Activated CD8-positive, alpha-beta T cell treated with anti-CD3 and anti-CD28 coated beads for 36 hours (primary cell): ENCODE measurements at places on chromosomes 5 and 9. TPM values are rescaled to one million over a fixed set of nuclear protein-coding genes. Genes with fewer than 3 reads are reported as not detected.
A peak's percentile ranks its signal among the peaks of the same experiment; 100 is the strongest.

DNA sequence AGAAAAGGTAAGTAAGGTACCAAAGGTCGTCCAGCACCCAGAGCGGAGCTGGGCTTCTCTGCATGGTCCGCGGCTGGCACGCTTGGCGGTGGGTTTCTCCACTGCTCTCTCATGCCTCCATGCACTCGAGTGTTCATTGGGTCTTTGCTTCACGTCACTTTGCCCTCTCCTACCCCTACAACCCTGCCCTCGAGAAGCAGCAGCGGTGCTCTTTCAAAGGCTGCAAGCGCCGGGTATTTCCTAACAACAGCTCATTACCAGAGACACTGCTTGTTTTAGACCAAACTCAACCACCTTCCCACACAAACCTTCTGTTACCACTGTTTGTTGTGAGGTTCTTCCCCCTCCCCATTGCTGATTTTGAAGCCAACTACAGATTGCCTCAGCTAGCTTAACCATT, 21.5 kb upstream of the ZBTB34 start:
- no peaks in the 10 kb centered on the region for H3K27me3 ChIP-seq
- DNase-seq, result peak; percentile 19
- no peak overlapping the region for H3K27ac ChIP-seq
- H3K36me3 ChIP-seq, result peaks cover 16% of the 10 kb centered on the region
- H3K4me1 ChIP-seq, result peaks cover 41% of the 10 kb centered on the region

DNA sequence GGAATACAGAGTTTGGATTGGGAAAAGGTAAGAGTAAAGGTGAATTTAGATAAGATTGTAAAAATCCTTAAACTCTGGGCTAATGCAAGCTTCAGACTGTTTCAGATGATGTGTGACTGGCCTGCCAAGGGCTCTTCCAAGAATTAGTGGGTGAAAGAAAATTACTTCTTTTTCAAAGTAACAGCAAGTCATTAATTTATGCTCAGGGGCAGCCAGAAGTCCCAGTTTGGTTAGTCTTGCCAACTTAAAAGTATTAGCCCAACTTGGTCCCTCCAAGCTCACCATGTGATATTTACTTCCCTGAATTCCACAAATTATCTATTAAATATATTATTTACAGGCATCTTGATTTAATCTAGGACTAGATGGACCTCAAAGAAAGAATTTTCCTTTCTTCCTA, 947.8 kb downstream of the NR2F1-AS1 start:
- no peaks in the 10 kb centered on the region for H3K4me1 ChIP-seq
- DNase-seq, result no peak
- no peaks in the 10 kb centered on the region for H3K27me3 ChIP-seq
- no peak overlapping the region for H3K4me3 ChIP-seq
- no peak overlapping the region for H3K27ac ChIP-seq

DNA sequence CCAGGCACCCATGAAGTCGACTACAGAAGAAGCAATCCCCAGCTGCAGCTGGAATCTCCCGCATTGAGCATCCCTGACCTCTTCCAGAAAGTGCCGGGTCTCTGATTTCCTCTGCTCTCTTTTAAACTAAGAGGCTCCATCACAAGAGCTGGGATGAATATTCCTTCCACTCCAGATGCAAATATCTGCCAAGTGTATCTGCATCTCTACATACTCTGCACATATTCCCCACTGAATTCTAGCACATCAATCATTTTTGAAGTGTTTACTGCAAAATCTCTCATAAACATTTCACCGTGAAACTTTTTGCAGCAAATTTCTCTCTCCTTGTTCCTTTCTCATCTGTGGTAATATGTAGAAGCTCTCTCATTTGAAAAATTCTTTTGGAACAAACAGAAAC, 161.5 kb downstream of the GABRB2 start:
- H3K4me1 ChIP-seq, result no peaks in the 10 kb centered on the region
- no peaks in the 10 kb centered on the region for H3K27me3 ChIP-seq
- DNase-seq, result no peak
- H3K36me3 ChIP-seq, result no peaks in the 10 kb centered on the region
- H3K27ac ChIP-seq, result no peak overlapping the region
- H3K4me3 ChIP-seq, result no peak overlapping the region

- no peak for DNase-seq
- H3K4me1 ChIP-seq, result no peaks in the 10 kb centered on the region
- peaks cover 4% of the 10 kb centered on the region for H3K36me3 ChIP-seq
- no peak overlapping the region for H3K4me3 ChIP-seq
- H3K27me3 ChIP-seq, result no peaks in the 10 kb centered on the region
Measured at GRCh38 chr9:136831002-136831719, 11.1 kb upstream of the AJM1 start.

DNA sequence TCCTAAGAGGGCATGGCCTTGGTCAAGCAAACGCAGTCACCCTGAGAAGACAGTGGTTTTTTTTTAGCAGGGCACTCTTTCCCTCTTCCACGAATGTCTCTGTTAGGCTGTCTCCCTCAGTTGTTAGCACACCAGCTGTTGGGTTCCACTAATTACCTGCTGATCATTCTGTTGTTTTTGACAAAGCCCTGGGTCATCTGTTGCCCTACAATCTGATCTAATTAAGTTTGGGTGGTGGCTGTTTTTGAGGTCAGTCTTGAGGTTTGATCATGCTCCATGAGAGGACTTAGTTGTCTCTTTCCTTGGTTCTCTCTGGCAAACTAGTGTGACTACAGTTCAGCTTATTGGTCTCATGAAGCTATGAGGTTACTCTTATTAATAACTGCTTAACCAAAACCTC, 5.0 kb upstream of the PTPDC1 start:
- H3K27ac ChIP-seq, result no peak overlapping the region
- H3K27me3 ChIP-seq, result no peaks in the 10 kb centered on the region
- H3K4me1 ChIP-seq, result peaks cover 6% of the 10 kb centered on the region
- H3K4me3 ChIP-seq, result no peak overlapping the region

DNA sequence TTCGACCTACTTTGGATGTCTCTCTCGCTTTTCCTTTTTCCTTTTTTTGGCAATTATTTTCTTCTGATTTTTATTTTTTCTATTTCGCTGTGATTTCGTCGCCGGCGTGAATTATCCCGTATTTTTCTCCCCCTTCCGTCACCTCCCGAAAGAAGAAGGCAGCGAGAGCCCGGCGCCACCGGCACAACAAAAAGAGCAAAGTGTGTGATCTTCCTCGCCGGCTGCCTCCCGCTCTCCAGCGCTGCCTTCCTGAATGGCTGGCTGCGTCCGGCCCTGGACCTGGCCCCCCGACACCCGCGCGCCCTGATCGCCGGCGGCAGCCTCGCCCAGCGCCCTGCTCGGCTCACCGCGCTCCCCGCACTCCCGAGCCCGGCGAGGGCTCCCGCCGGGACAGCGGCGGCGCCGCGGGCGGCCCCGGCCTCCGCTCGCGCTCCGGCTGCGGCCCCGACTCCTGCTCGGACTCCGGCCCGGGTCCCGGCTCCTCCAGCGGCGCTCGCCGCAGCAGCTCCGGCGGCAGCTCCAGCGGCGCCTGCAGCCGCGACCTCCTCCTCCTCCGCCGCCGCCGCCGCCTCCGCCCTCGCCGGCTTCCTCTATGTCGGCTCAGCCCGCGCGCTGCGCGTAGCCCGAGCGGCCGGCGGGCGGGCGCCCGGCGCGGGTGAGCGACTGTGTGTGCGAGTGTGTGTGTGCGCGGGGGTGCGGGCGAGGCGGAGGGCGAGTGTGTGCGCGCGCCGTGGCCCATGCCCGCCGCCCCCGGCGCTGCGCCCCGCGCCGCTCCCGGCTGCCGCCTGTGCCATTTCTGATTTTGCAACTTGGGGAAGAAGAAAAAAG, 960 bp downstream of the NR2F1 start:
- H3K36me3 ChIP-seq, result peaks cover 5% of the 10 kb centered on the region
- H3K27me3 ChIP-seq, result peaks cover 47% of the 10 kb centered on the region
- H3K4me1 ChIP-seq, result peaks cover 38% of the 10 kb centered on the region

DNA sequence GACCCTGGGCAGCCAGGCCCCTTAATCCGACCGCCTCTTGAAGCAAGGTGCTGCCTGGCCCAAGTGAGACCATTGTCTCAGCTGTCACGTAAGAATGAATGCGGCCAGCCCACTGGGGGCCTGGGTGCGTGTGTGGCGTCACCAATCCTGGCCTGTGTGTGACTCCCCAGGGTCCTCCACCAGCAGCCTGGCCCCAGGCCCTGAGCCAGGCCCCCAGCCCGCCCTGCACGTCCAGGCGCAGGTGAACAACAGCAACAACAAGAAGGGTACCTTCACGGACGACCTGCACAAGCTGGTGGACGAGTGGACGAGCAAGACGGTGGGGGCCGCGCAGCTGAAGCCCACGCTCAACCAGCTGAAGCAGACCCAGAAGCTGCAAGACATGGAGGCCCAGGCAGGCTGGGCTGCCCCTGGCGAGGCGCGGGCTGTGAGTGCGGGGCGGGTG, 124.2 kb downstream of the WNK2 start:
- no peak overlapping the region for H3K27ac ChIP-seq
- DNase-seq, result no peak
- H3K27me3 ChIP-seq, result peaks cover 4% of the 10 kb centered on the region
- no peak overlapping the region for H3K4me3 ChIP-seq
- no peaks in the 10 kb centered on the region for H3K4me1 ChIP-seq

DNA sequence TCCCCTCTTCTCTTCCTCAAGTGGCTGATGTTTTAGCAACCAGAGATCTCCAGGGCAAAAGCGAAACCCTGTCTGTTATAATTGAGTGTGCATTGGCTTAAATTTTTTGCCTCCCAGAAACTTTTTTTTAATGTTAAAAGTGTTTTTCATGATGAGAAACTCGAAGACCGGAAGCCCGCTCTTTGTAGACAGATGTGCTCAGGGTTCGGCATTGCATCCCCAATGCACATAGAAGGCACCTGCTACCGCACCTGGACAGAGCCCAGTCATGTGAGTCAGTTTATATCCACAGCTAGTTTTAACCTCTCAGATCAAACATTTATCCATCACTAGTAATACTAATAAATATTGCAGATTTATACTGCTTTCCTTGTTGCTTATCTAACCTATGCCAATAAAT, 19.5 kb upstream of the NADK2 start:
- H3K36me3 ChIP-seq, result no peaks in the 10 kb centered on the region
- H3K27ac ChIP-seq, result no peak overlapping the region
- H3K4me1 ChIP-seq, result no peaks in the 10 kb centered on the region
- no peak overlapping the region for H3K4me3 ChIP-seq
- no peak for DNase-seq

DNA sequence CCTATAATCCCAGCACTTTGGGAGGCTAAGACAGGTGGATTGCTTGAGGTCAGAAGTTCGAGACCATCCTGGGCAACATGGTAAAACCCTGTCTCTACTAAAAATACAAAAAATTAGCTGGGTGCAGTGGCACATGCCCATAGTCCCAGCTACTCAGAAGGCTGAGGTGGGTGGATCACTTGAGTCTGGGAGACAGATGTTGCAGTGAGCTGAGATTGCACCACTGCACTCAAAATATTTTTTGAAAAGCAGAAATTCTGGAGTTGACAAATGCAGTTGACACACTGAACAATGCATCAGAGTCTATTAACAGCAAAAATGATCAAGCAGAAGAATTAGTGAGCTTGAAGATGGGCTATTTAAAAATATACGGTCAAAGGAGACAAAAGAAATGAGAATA, 35.5 kb downstream of the NDUFAF2 start:
- H3K27ac ChIP-seq, result no peak overlapping the region
- H3K4me3 ChIP-seq, result no peak overlapping the region
- peaks cover 31% of the 10 kb centered on the region for H3K36me3 ChIP-seq
- H3K27me3 ChIP-seq, result no peaks in the 10 kb centered on the region
- H3K4me1 ChIP-seq, result no peaks in the 10 kb centered on the region
- DNase-seq, result no peak

- no peak overlapping the region for H3K27ac ChIP-seq
- H3K27me3 ChIP-seq, result no peaks in the 10 kb centered on the region
- DNase-seq, result no peak
- H3K4me3 ChIP-seq, result no peak overlapping the region
- no peaks in the 10 kb centered on the region for H3K36me3 ChIP-seq
Measured at GRCh38 chr5:13955896-13956295, 11.4 kb upstream of the DNAH5 start.

- peaks cover 33% of the 10 kb centered on the region for H3K36me3 ChIP-seq
- H3K4me3 ChIP-seq, result peak overlapping the region; percentile 52
- H3K27ac ChIP-seq, result peak overlapping the region; percentile 88
- DNase-seq, result peak; percentile 51
- no peaks in the 10 kb centered on the region for H3K27me3 ChIP-seq
Measured at GRCh38 chr5:62256161-62257019, 49.6 kb upstream of the KIF2A start.

GRCh38 chr5:143244990-143245389, 158.5 kb downstream of the NR3C1 start:
- no peak overlapping the region for H3K4me3 ChIP-seq
- no peaks in the 10 kb centered on the region for H3K36me3 ChIP-seq
- H3K27me3 ChIP-seq, result no peaks in the 10 kb centered on the region
- H3K27ac ChIP-seq, result no peak overlapping the region
- no peaks in the 10 kb centered on the region for H3K4me1 ChIP-seq
- no peak for DNase-seq

DNA sequence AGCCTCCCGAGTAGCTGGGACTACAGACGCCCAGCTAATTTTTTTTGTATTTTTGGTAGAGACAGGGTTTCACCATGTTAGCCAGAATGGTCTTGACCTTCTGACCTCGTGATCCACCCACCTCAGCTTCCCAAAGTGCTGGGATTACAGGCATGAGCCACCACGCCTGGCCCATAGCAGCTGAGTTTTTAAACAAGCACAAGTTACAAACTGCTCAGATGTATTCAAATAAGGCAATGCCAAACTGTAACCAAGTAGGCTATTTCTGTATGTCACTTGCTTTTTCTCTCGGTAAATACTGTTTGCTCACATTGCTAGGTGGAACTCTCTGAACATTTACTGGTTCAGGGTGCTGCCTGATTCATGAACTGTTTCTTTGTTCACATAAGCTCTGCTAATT, 799.3 kb upstream of the NUDT12 start:
- H3K4me1 ChIP-seq, result no peaks in the 10 kb centered on the region
- H3K36me3 ChIP-seq, result no peaks in the 10 kb centered on the region
- H3K27ac ChIP-seq, result no peak overlapping the region
- no peak overlapping the region for H3K4me3 ChIP-seq
- DNase-seq, result no peak
- no peaks in the 10 kb centered on the region for H3K27me3 ChIP-seq

- peaks cover 10% of the 10 kb centered on the region for H3K4me1 ChIP-seq
- DNase-seq, result peak; percentile 22
- H3K27ac ChIP-seq, result no peak overlapping the region
- no peaks in the 10 kb centered on the region for H3K27me3 ChIP-seq
- no peak overlapping the region for H3K4me3 ChIP-seq
- no peaks in the 10 kb centered on the region for H3K36me3 ChIP-seq
Measured at GRCh38 chr9:106421772-106422171, 441.2 kb upstream of the ZNF462 start.

- no peaks in the 10 kb centered on the region for H3K27me3 ChIP-seq
- no peak for DNase-seq
- H3K4me1 ChIP-seq, result no peaks in the 10 kb centered on the region
- H3K27ac ChIP-seq, result no peak overlapping the region
- no peaks in the 10 kb centered on the region for H3K36me3 ChIP-seq
Measured at GRCh38 chr5:9667906-9668305, 37.8 kb upstream of the TAS2R1 start.

GRCh38 chr9:71643330-71643729, 125.0 kb downstream of the CEMIP2 start:
- no peak overlapping the region for H3K4me3 ChIP-seq
- no peaks in the 10 kb centered on the region for H3K36me3 ChIP-seq
- H3K4me1 ChIP-seq, result peaks cover 25% of the 10 kb centered on the region
- no peaks in the 10 kb centered on the region for H3K27me3 ChIP-seq
- no peak for DNase-seq

GRCh38 chr5:75037106-75037505, 15.3 kb downstream of the GCNT4 start:
- no peak overlapping the region for H3K4me3 ChIP-seq
- peak; percentile 57 for DNase-seq
- peak overlapping the region; percentile 31 for H3K27ac ChIP-seq

PIP5KL1 gene
- 2.5 TPM for total RNA-seq

OR1Q1 gene
- total RNA-seq, result not detected

GARIN3 gene
- 0.77 TPM for total RNA-seq

PIP5K1B gene
- total RNA-seq, result 0.43 TPM

HAVCR2 gene
- total RNA-seq, result 34.6 TPM

TEX48 gene
- total RNA-seq, result not detected

IER5L gene
- total RNA-seq, result 4.1 TPM
